ENCODE measurements at places on chromosomes 4 and X.
A peak's percentile ranks its signal among the peaks of the same experiment; 100 is the strongest.

DNA sequence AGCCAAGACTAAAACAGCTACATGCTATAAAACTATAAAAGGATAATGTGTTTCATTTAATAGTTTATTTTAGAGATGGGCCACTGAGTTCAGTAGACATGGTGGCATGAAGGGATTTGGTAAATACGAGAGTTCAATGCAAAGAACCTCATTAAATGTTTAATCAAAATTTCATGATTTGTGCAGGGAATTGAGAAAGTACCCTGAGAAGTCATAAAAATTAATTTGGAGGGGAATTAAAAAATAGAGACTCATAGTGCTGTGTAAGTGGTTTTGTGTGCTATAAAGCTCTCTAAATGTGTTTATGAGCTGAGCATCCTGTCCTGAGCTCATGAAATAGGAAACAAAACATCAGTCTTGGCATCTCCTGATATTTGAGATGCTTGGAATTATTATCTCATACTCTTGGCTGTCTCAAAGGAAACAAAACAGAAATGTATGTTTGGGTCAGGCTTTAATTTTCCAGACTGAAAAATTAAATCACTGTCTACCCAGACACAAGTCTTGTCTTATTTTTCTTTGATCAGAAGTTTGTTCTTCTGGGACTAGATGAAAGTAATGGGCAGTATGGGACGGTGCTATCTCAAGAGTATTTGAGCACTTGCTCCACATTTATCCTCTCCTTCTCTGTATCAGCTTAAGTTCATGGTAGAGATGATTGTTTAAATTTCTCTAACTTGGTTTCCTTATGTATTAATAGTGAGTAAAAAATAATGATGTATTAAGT, 38.0 kb upstream of the EMCN start:
- no peak for DNase-seq

GRCh38 chr4:80694171-80694570, 336.3 kb upstream of the BMP3 start:
- no peak for DNase-seq

- DNase-seq, result peak; percentile 47
These were observed 1.5 kb downstream of the MAB21L2 start for GRCh38 chr4:150583287-150584110.

DNA sequence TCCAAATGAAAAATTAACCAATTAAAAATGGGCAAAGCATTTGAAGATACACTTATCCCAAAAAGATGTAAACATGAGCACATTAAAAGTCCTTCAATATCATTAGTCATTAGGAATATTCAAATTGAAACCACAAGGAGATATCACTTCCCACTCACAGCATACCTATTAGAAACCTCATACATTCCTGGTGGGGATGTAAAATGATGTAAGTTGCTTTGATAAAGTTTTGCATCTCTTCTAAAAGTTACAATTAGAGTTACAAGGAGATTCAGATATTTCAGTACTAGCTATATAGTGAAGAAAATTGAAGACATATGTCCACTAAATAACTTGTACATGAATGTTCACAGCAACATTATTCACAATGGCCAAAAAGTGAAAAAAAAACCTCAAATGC, 1109.3 kb upstream of the LCORL start:
- peak; percentile 80 for DNase-seq

DNA sequence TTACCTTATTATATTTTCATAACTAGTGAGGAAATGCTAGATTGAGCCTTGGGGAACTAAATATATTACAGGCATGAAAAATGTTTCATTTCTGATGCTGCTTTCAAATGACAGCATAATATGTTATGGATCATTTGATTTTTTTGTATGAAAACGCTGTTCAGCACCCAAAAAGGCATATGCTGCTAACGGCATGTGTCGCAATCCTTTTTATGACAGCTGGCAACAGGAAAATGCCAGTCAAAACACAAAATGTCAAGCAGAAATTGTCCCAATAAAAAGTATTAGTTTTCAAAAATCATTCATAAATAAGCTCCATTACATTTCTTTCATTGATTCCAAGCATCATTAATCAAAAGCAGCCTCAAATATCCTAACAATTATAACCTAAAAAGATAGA, 1244.5 kb downstream of the PCDH7 start:
- no peak for DNase-seq

- no peak for DNase-seq
These were observed 13.4 kb upstream of the MSANTD1 start for GRCh38 chr4:3235581-3235980.

DNA sequence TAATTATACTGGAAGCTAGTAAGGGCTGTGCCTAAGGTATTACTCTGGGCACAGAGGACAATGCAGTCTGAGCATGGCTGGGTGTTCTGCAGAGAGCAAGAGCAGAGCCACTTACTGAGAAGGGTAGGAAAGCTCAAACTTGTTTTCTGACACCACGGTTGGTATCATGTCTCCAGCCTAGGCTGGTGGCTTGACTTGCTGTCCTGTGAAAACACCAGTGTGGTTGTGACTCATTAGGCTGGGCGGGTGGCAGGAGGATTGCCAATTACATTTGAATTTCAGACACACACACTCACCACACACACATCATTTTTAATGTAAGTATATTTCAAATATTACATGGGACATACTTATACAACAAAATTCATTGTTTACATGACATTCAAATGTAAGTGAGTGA, 19.7 kb upstream of the MTM1 start:
- DNase-seq, result peak; percentile 39
